ENCODE measurements at places on chromosomes 5 and 9.

GRCh38 chr9:115369322-115369957 is 251.5 kb upstream of the TNC start:
- DNase-seq = no peak

DNA sequence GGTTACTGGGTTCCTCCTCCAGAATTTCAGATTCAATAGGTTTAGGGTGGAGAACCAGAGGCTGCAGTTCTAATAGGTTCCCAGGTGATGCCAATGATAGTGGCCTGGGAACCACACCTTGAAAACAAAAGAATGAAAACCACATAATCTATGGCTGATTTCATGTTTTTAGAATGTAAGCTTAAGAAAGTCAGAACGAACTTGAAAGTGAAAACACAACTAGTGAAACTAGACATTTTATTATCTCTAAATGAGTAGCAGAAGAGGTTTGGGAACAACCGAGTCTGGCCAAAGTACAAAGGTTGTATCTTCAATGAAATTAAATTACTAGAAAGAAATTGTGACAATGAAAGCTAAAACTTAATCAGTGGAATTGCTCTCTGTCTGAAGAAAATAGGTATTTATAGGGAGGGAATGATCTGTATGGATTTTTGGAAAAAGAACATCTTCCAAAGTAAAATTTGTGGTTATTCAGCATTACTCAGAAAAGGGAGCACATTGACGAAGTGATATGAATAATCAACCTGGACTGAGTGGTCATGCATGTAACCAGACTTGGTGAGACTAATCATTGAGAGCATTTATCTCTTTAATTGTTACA is 24.9 kb upstream of the CEP120 start:
- no peak for DNase-seq

GRCh38 chr5:35954175-35954574 is 15.8 kb upstream of the CAPSL start:
- no peak for DNase-seq

- no peak for DNase-seq
These were observed 23.7 kb upstream of the SPZ1 start for GRCh38 chr5:80296121-80296520.

DNA sequence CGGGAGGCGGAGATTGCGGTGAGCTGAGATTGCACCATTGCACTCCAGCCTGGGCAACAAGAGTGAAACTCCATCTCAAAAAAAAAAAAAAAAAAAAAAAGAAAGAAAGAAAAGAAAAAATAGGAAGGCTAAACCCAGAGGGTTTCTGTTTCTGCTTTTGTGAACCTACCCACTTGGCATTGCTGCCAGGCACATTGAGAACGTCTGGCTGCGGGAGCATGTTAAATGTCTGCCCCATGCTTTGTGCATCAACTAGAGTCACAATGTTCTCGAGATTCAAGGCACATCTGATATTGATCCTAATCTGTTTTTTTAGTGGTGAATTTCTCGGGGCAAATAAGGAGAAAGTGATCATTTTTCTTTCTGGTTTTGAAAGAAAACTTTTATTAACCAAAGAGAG is 2.8 kb downstream of the SLC25A25 start:
- no peak for DNase-seq

DNA sequence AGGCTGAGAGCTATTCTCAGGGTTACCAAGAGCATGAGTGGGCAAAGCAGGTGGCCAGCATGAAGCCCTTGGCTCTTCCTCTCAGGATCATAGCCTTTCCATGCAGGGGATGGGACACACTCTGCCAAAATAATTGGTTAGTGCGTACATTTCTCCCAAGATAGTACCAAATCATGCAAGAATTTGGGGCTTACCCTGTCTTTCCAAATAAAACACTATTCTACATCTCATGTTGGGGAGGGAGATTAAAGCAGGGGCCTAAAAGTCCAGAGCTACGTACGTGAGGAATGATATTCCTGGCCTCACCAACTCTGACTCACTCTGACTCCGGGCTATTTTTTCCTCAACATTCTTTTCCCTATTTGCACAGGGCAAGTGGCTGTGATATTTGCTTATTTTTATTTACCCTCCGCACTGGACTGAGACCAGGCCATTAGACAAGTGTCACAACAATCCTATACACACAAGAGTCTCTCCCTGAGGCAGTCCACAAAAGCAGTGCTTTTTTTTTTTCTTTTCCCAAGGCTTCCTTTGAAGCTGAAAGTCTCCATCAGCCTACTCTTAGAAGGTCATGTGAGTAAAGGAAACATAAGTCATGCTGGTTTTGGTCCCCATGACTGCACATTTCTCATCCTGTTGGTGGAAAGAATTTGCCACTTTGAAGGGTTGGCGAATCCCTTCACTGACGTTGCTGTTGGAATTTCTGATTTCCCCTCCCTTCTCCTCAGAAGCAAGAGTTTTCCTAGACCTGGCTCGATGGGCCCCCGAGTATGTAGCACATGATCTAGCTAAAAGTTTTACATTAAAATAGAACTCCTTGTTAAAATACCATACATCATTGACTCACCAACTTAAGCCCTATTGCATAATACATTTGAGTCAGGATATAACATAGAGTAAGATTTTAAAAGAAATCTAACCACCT is 40.0 kb downstream of the TMEM252 start:
- no peak for DNase-seq

- DNase-seq = no peak
These were observed 108.1 kb downstream of the LRRC70 start for GRCh38 chr5:62686692-62687091.

- no peak for DNase-seq
These were observed 11.1 kb upstream of the FSD1L start for GRCh38 chr9:105436783-105437182.

- no peak for DNase-seq
These were observed 5.2 kb upstream of the RAPGEF6 start for GRCh38 chr5:131640043-131640856.

DNA sequence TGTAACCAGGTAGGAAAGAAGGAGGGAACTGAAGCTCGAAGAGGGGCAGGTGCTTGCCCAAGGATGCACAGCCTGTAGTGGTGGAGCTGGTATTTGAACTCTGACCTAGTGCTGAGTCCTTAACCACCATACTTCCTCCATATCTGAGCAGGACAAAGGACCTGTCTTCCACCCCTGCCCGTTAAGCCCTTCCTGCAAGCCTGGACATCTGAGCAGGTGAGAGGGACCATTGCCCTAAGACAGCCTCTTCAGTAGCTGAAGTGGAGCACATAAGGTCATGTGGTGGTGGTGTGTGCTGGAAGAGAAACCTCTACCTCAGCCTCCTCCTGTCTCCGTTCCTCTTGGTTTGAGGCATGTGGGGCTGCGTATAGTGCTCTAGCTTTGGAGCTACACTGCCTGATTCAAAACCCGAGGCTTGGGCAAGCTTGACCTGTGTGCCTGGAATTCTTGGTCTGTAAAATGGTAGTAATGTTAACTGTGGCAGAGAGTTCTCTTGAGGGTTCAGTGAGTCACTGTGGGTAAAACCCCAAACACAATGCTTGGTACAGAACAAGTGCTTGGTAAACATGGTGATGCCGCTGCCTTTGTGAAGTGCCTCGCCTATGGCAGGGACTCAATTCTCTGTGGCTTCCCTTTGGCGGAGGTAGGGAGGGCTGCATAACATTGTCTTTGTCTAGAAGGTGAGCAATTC is 7.4 kb downstream of the GALNT10 start:
- DNase-seq = no peak
